ENCODE measurements at places on chromosomes 4 and X.

DNA sequence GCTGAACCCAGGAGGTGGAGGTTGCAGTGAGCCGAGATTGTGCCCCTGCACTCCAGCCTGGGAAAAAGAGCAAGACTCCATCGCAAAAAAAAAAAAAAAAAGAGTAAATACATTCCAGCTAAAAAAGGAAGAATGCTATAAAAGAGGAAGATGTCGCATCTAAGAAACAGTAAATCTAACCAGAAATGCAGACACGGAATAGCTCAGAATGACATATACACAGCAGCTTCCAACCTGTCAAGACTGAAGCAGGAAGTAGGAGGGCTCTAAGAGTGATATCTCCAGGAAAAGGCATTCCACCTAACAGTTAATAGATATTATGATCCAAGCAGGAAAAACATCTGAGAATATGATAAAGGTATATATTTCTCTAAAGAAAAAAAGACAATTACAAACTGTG, 16.0 kb downstream of the CLOCK start:
- DNase-seq = no peak

DNA sequence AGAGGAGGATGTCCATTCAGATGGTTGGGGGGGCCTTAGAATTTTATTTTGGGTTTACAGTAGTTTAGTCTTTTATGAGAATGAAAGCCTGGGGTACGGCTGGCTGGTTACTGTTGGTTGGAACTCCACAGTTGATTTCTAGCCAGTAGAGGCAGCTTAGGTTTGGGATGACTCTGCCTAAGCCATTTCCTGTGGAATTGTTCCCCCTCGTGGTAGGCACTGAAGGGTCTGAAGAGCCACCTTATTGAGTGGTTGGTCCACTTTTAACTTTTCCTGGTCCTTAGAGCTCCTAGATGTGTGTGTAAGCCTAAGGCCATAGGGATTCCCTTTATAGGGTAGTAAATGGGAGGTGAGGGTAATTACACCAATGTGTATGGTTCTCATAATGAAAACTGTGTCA, 19.7 kb downstream of the SPIN3 start:
- DNase-seq = no peak

GRCh38 chrX:100658941-100659381, 15.0 kb downstream of the SRPX2 start:
- DNase-seq = no peak

DNA sequence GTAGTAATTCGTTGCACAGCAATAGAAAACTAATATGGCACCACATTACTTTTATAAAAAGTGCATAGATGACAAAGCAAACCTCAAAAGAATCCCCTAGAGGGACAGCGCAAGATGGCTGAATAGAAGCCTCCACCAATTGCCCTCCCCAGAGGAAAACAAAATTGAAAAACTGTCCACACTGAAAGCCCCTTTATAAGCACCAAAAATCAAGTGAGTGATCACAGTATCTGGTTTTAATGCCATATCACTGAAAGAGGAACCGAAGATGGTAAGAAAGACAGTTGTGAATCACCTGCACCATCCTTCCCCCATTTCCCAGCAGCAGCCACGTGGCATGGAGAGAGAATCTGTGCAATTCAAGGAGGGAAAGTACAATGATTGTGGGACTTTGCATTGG, 522.2 kb downstream of the GLUD2 start:
- no peak for DNase-seq

DNA sequence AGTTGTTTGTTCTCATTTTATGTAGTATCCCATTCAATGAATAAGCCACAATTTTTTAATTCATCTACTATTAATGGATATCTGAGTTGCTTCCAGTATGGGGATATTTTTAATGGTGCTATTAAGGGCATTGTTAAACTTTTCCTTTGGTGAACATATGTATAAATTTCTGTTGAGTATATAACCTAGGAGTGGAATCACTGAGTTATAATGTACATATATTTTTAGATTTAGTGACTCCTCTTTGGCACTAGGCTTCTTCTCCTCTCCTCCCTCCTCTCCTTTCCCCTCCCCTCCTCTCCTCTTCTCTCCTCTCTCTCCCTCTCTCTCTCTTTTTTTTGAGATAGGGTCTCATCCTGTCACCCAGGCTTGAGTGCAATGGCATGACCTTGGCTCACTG, 26.4 kb downstream of the RBM47 start:
- DNase-seq = no peak

GRCh38 chr4:139969635-139970266, 184.2 kb downstream of the MAML3 start:
- no peak for DNase-seq

GRCh38 chr4:84394386-84394785, 104.7 kb downstream of the NKX6-1 start:
- no peak for DNase-seq

- no peak for DNase-seq
Observed at GRCh38 chr4:87079967-87080366, 140.5 kb downstream of the KLHL8 start.

- DNase-seq = no peak
Observed at GRCh38 chr4:138789796-138790195, 225.8 kb upstream of the NOCT start.

DNA sequence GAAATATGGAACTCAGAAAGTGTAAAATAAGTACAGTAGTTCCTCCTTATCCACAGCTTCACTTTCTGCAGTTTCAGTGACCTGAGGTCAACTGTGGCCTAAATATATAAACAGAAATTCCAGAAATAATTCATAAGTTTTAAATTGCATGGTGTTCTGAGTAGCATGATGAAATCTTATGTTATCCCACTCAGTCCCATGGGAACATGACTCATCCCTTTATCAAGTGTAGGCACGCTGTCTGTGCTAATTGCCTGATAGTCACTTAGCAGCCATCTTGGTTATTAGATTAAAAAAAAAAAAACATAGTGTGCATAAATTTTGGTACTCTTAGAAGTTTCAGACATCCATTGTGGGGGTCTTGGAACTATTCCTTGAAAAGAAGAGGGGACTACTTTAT, 983.4 kb upstream of the ADGRL3 start:
- DNase-seq = no peak
